ENCODE measurements at places on chromosomes 6 and 20. TPM values are rescaled to one million over a fixed set of nuclear protein-coding genes. Genes with fewer than 3 reads are reported as not detected.

The CPXM1 gene
- 139 TPM for total RNA-seq

The PI16 gene
- total RNA-seq = 20.5 TPM

The FERMT1 gene
- total RNA-seq = 0.62 TPM

The RBBP8NL gene
- 0.10 TPM for total RNA-seq

The JAG1 gene
- total RNA-seq = 172 TPM

The FNDC1 gene
- 1.2 TPM for total RNA-seq

GRCh38 chr6:115071962-115072361 is 729.1 kb upstream of the HS3ST5 start:
- H3K4me3 ChIP-seq = no peak overlapping the region
- no peaks in the 10 kb centered on the region for H3K4me1 ChIP-seq
- no peak overlapping the region for H3K27ac ChIP-seq

DNA sequence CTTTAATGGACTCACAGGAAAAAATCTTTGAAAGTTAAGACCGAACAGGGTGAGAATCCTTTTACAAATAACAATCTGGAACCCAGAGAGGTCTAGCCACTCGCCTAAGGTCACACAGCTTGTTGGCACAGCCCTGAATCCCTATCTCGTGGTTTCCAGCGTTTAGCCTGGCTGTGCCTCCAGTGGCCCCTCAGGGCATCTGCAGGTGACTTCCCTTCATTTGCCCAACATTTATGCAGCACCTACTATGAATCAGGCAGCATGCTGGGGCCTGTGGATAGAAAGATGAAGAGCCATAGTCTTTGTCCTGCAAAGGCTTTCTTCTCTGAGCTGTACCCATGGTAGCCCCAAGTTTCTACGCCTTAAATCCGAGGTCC is 2.6 kb upstream of the NR2E1 start:
- DNase-seq = no peak
- H3K27ac ChIP-seq = no peak overlapping the region
- peaks cover 55% of the 10 kb centered on the region for H3K27me3 ChIP-seq
- H3K36me3 ChIP-seq = no peaks in the 10 kb centered on the region
- H3K4me1 ChIP-seq = peaks cover 25% of the 10 kb centered on the region

DNA sequence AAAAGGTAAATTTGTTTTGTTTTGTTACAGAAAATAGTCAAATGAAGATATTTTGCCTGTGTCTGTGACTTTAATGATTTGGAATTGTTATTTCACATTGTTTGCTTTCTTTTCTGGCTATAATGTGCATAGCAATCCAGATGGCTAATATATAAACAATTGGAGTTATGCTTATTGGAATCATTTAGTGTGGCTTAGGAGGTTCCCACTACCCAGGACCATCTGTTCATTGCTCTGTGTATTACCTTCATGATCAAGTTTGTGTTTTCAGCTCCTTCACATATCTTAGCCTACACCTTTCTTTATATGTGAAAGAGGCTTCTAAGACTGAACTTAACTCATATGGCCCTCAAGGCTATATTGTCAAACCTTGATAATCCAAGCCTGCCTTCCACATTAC is 232.9 kb downstream of the BCKDHB start:
- no peak overlapping the region for H3K4me3 ChIP-seq
- DNase-seq = no peak
- H3K4me1 ChIP-seq = peaks cover 3% of the 10 kb centered on the region
- H3K27ac ChIP-seq = no peak overlapping the region

- no peak for DNase-seq
- H3K27ac ChIP-seq = no peak within 1 kb of the TSS
- H3K27me3 ChIP-seq = peaks cover 13% of the 10 kb centered on the region
- H3K4me1 ChIP-seq = peaks cover 3% of the 10 kb centered on the region
- no peak within 1 kb of the TSS for H3K4me3 ChIP-seq
These were observed at the start of gene SPDEF for GRCh38 chr6:34556031-34556471. SPDEF (minus strand) TSS chr6:34556329; CDS start chr6:34544455, 11,874 bp downstream.

GRCh38 chr6:112203577-112204349 is 50.6 kb downstream of the LAMA4 start:
- no peaks in the 10 kb centered on the region for H3K36me3 ChIP-seq
- no peaks in the 10 kb centered on the region for H3K27me3 ChIP-seq
- DNase-seq = no peak
- no peak overlapping the region for H3K27ac ChIP-seq
- H3K4me3 ChIP-seq = no peak overlapping the region

- no peak overlapping the region for H3K4me3 ChIP-seq
- H3K27me3 ChIP-seq = no peaks in the 10 kb centered on the region
These were observed 128.9 kb downstream of the BMP5 start for GRCh38 chr6:55746473-55746872.

DNA sequence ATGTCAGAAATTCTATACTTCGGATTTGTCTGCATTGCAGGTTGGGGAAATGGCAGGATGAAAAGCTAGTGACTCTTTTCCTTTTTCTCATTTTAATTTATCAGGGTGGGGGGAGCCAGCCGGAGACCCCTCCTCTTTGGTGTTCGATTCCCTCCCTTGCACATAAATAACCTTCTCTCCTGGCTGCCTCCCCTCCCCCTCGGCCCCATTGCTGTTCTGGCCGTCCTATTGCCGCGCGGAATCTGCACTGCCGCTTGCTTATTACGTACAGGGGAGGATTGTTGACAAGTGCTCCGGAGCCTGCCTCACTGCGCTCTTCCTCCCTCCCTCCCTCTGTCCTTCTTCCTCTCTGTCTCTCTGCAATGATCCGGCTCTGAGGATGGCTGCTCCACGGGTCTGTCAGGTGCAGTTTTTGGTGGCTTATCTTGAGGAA is 154.7 kb downstream of the JARID2 start:
- no peaks in the 10 kb centered on the region for H3K27me3 ChIP-seq
- peak; percentile 39 for DNase-seq
- no peak overlapping the region for H3K4me3 ChIP-seq

DNA sequence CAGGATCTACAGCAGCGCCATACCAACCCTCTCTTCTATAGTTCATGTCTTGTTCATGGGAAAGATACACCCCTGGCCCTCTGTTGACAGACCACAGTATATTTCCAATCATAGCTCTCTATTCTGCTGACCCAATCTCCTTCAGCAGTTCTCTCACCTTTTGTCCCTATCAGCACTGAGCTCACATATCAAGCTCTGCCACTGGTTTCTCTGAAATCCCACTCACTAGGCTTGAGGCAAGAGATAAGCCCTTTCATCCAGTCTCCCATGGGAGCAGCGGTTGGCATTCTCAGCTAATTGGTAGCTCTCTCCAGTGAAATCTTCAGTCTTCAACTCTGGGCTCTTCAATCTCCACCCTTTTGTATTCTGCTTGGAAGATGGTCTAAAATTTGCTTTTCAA is 313.4 kb downstream of the GJA1 start:
- H3K27me3 ChIP-seq = no peaks in the 10 kb centered on the region
- DNase-seq = no peak
- no peak overlapping the region for H3K27ac ChIP-seq
- H3K36me3 ChIP-seq = no peaks in the 10 kb centered on the region
- H3K4me3 ChIP-seq = no peak overlapping the region

DNA sequence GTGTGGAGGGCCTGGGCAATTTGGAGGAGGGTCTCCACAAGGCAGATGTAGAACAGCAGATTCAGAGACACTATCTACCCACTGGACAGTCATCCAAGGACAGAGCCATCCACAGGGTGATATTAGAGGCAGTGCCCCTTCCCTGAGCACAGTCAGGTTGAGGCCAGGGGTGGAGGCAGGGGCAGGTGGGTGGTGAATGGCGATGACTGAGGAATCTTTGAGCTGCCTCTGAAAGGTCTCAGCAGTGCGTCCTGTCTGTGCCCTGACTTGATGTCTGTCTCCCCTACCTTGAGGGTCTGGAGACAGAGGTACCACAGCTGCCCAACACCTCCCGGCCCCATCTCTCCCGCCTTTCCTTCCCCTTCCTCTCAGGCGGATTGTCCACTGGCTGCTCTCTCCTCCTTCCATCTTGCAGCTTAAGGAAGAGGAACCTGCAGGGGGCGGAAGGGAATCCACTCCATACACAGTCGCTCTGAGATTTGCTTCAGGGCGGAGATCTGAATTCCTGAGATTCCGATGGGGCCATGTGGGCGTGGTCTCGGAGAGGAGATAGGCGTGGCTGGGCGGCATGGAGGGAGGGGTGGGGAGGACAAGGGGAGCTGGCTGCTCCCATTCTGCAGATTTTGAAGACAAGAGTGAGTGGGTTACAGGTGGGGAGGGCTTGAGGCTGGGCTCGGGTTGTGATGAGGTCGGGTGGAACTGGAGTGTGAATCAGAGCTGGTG is 1.7 kb downstream of the MUCL3 start:
- H3K27ac ChIP-seq = no peak overlapping the region
- peak; percentile 64 for DNase-seq
- H3K4me1 ChIP-seq = peaks cover 3% of the 10 kb centered on the region
- H3K4me3 ChIP-seq = no peak overlapping the region
- H3K27me3 ChIP-seq = peaks cover 8% of the 10 kb centered on the region

DNA sequence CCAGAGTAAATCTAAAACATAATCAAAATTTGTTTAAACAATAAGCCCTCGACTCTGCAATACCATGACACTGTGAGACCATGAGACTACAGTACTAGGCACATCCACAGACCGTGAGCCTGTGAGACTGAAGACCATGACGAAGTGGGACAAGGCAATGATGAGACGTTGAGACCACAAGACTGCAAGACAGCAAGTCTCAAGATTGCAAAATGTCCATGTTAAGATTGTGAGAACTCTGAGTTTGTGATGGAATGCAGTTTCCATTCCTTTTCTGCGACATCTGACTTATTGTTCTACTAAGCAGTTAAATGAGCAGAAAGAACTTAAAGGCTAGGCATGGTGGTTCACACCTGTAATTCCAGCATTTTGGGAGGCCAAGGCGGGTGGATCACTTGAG is 102.1 kb upstream of the PHACTR1 start:
- no peaks in the 10 kb centered on the region for H3K36me3 ChIP-seq
- no peak for DNase-seq
- no peaks in the 10 kb centered on the region for H3K4me1 ChIP-seq
- H3K27ac ChIP-seq = no peak overlapping the region
- H3K27me3 ChIP-seq = no peaks in the 10 kb centered on the region

DNA sequence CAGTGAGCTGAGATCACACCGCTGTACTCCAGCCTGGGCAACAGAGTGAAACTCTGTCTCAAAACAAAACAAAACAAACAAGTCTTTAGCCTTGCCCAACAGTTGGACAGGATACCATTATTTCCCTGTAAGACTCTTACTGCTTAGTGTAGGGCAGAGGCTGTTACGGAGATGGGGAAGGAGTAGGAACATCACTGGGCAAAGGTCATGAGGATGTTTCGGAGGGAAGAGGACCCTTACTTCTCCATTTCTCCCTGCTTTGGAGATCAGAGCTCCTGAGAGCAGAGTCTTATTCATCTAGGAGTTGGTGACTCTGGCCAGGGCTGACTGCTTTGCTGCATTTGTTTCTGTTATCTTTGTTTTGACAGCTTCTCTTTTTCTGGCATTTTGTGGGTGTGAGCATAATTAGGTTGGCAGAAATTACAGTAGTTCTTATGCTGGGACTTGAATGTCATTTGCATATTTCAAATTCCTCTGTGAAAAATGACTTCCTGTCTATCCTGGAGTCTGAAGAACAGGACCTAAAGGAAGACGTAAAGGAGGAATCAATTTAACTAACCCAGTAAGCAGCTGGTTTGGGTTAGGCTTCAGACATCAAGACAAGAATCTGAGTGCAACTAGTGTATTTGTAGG is 89.0 kb downstream of the CDS2 start:
- peaks cover 11% of the 10 kb centered on the region for H3K36me3 ChIP-seq
- H3K4me3 ChIP-seq = no peak overlapping the region

DNA sequence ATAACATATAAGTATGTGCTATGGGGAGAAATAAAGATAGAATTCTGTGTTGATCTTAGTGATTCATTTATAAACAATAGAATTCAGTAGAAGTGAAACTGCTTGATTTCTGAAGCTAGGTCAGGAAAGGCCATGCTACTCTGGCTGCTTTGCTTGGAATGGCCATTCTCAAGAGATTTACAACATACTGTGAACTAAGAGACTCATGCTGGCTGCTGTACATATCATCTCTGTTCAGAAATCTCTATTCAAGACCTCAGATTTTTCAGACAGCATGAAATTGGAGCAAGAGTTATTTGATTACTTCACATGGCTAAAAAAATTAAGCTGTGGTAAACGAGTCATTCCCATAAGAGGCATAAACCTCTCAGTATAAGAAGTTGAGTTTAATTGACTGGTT is 662.6 kb downstream of the BCKDHB start:
- no peaks in the 10 kb centered on the region for H3K4me1 ChIP-seq
- no peak for DNase-seq
- H3K27me3 ChIP-seq = no peaks in the 10 kb centered on the region
- H3K4me3 ChIP-seq = no peak overlapping the region
- H3K27ac ChIP-seq = no peak overlapping the region

GRCh38 chr6:90637320-90637719 is 50.4 kb upstream of the MAP3K7 start:
- no peaks in the 10 kb centered on the region for H3K4me1 ChIP-seq
- DNase-seq = no peak
- no peak overlapping the region for H3K4me3 ChIP-seq
- no peaks in the 10 kb centered on the region for H3K27me3 ChIP-seq
- H3K36me3 ChIP-seq = no peaks in the 10 kb centered on the region

- H3K27ac ChIP-seq = no peak overlapping the region
- no peak for DNase-seq
- no peaks in the 10 kb centered on the region for H3K4me1 ChIP-seq
- H3K36me3 ChIP-seq = no peaks in the 10 kb centered on the region
- no peak overlapping the region for H3K4me3 ChIP-seq
These were observed 20.2 kb upstream of the PAQR8 start for GRCh38 chr6:52341561-52342260.

GRCh38 chr6:135852746-135853145 is 1.2 kb downstream of the PDE7B start:
- DNase-seq = no peak
- no peak overlapping the region for H3K4me3 ChIP-seq
- no peaks in the 10 kb centered on the region for H3K36me3 ChIP-seq
- peaks cover 25% of the 10 kb centered on the region for H3K4me1 ChIP-seq
- no peaks in the 10 kb centered on the region for H3K27me3 ChIP-seq
- no peak overlapping the region for H3K27ac ChIP-seq

DNA sequence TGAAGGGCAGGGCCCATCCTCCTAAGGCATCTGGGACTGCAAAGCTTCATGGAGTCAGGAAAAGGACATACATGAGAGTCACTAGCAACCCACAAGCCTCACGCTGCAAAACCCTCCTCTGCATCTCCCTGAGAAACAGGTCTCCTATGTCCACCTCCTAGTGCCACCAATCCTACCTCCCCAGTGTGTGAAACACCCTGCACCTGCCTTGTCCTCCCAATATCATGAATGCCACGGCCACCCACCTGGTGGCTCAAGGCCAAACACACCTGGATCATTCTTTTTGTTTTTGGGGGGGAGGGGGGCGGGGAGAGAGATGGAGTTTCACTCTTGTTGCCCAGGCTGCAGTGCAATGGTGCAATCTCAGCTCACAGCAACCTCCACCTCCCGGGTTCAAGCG is 90.5 kb downstream of the ZMYND8 start:
- H3K4me1 ChIP-seq = no peaks in the 10 kb centered on the region
- H3K4me3 ChIP-seq = no peak overlapping the region
- no peak for DNase-seq
- no peak overlapping the region for H3K27ac ChIP-seq
- peaks cover 41% of the 10 kb centered on the region for H3K36me3 ChIP-seq
